Activated T-cell treated with anti-CD3 and anti-CD28 coated beads, Interleukin-2, amount 50 U/mL, for 4 hours (primary cell): ENCODE measurements at places on chromosomes 1 and 21. TPM values are rescaled to one million over a fixed set of nuclear protein-coding genes. Genes with fewer than 3 reads are reported as not detected.
A peak's percentile ranks its signal among the peaks of the same experiment; 100 is the strongest.

NCDN gene
- total RNA-seq, result 61.6 TPM

DNA sequence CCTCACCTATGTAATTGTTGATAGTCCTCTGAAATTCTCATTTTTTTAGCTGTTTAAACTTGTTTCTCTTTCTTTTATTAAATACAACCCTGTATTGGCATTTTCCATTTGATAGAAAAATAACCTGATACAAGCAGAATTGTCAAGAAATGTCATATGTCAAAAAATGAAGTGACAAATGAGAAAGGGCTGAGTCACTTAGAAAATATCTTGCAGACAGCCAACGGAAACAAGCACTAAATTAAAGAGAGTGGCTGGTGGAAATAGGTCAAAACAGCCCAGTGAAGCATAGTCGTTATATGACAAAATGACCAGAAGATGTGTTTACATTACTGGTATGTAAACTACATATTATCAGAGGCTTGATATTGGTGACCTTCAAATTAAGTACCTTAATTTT is 484.4 kb downstream of the PLA2G4A start:
- no peak for DNase-seq

DNA sequence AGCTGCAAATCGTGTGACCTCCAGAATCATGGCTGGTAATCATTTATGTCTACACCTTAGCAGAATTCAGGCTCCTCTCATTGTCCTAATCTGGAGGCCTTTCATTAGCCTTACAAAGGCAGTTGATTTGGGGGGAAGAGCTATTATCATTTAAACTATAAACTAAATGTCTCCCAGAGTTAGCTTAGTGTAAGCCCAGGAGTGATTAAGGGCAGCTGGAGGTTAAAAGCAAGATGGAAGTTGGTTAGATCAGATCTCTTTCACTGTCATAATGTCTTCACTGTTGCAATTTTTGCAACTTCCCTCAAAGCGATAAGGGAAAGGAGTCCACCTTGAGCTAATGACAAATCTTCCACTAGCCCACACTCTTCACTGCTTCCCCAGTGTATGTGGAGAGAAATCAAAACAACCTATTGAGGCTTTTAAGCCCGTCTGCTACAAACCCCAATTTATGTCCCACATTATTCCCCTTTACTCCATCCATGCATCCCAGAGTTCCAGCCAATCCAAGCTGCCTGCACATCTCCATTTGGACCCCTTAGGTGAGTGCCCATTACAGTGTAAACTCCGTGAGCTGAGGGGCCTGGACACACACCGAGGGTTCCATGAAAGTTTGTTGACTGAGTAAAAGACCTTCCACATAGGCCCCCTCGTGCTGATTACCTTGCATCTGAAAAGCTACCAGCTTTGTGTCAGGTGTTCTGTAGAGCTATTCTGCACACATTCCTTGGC is 61.5 kb upstream of the KLHDC7A start:
- no peak for DNase-seq

- DNase-seq, result no peak
These were observed 14.6 kb upstream of the TMEM61 start for GRCh38 chr1:54965624-54966340.

DNA sequence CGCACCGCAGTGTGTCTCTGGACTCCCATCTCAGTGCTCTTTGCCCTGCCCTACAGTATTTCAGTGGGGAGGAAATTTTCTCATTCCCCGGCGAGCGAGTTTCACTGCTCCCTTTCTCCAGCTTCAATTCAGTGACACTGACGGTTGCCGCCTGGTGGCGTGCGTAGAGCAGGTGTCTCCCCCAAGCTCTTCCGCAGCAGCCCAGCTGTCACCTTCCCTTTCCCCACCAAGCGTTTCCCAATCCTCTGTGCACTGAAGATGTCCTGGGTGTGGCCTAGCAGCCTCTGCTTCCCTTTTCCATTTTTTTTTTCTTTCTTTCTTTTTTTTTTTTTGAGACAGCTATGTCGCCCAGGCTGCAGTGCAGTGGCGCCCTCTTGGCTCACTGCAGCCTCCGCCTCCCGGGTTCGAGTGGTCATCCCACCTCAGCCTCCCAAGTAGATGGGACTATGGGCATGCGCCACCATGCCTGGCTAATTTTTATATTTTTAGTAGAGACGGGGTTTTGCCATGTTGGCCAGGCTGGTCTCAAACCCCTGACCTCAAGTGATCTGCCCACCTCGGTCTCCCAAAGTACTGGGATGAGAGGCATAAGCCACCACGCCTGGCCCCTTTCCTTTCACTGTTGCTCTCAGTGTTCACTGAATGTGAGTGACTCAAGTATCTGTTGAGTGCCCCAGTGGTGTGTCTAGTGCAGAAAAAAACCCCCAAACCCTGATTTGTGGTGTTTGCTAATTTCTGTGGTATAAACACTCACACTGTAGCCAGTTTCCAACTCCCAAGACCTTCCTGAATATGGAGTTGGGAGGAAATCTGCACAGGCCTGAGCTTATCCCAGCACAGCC is 30.1 kb downstream of the TNFRSF1B start:
- no peak for DNase-seq

CROCC gene
- total RNA-seq, result 20.0 TPM

DNA sequence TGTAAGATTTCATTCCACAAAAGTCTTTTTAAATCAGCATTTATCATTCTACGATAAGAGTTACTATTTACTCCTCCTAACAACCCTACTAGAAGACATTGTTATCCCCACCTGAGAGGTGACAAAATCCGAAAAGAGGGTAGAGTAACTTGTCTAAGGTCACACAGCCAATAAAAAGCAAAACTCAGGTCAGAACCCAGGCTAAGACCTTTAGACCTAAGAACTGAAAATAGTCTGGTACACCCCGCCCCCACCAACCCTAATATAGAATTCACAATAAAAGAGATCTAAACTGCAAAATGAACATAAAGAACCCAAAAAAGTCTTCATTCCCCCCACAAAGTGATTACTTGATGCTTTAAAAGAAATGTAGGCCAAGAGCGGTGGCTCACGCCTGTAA is 18.6 kb downstream of the COA7 start:
- no peak for DNase-seq

C8A gene
- total RNA-seq, result not detected

DNA sequence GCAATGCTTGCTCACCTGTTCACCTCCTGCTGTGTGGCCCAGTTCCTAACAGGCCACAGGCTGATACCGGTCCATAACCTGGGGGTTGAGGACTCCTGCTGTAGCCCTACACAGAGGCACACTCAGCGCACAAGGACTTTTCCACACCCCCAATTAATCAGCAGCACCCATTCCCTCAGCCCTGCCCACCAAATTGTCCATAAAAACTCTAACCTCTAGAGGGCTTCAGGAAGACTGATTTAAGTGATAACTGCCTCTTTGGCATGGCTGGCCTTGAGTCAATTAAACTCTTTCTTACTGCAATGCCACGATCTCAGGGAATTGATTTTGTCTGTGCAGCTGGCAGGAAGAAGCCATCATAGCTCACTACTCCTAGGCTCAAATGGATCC is 71.3 kb upstream of the MUTYH start:
- no peak for DNase-seq

GRCh38 chr1:202155478-202156021 is 4.9 kb downstream of the PTPN7 start:
- DNase-seq, result no peak

GRCh38 chr1:82177192-82177591 is 376.5 kb downstream of the ADGRL2 start:
- no peak for DNase-seq

DNA sequence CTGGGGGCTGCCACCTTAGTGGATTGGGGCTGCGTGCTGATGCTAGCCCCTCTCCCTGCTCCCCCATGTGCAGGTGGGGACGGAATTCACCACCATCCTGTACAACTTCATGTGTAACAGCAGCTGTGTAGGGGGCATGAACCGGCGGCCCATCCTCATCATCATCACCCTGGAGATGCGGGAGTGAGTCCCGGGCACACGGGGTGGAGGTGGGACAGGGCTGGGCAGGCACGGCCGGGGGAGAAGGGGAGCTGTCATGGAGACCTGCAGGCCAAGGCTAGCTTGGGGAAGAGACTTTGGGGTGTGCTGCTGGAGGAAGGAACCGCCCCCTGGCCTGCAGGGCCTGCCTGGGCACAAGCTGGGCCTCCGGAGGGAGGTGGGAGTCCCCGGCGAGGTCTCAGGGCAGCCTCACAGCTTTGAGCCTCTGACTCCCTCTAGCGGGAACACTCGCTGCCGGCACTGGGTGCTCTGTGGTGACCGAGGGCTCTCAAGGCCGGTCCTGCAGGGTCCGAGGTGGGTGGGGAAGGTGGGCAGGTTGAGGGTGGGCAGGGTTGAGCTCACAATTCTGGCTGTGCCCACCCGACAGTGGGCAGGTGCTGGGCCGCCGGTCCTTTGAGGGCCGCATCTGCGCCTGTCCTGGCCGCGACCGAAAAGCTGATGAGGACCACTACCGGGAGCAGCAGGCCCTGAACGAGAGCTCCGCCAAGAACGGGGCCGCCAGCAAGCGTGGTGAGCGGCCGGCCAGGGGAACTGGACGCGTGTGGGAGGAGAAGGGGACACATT is 25.0 kb upstream of the CCDC27 start:
- no peak for DNase-seq

- no peak for DNase-seq
These were observed 197.3 kb downstream of the MRPL39 start for GRCh38 chr21:25409978-25410377.

GRCh38 chr1:16903054-16903453 is 7.3 kb downstream of the RNU1-2 start:
- no peak for DNase-seq

DNA sequence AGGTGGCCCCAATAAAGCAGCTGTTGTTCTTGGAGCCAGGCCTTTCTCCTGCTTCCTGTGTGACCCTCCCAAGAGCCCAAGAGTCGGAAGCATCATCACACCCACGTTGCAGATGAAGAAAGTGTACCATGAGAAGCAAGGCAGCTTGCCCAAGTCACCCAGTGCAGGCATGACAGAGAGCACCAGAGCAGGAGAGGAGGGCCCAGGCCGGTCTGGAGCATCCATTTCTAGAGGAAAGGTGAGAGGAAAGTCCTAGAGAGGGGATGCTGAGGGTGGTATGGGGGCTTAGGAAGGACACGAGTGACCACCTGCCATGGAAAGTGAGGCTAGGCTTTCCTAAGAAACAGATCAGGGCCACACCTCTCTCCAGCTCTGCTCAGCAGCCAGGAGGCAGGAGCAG is 47.0 kb downstream of the C1orf198 start:
- no peak for DNase-seq

OLIG2 gene
- total RNA-seq, result not detected

DNA sequence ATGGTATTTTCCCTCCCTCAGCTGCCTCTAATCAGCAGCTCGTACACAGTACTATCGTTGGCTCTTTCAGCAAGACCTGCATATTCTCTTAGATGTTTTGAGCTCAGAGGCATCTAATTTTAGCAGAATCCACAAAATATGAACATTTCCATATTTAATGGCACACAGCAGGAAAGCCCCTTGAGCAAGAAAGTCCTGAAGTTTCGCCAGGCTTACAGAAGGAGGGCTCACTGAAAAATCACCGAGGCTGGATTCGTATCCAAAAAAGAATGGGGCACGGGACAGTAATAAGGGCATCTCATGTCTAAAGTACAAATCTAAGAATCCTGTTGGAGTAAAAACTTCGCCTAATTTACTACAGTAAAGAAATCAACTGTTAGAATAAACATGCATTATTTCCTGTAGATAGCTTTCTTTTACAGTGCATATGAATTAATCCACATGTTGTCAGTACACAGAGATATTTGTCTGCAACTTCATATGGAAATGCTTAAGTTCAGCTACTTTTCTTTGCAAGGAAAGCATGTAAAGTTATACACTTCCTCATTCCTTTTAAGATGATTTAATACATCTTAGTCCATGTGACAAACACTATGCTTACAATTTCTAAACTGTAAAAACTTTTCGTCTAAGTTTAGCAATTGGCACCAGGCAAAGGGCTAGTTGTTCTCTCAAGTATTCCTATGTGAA is 1205.3 kb upstream of the ADGRL4 start:
- no peak for DNase-seq

GRCh38 chr21:43362321-43362791 is 64.6 kb downstream of the SIK1 start:
- peak; percentile 76 for DNase-seq

SYT2 gene
- not detected for total RNA-seq

- DNase-seq, result no peak
These were observed 31.5 kb downstream of the RGS8 start for GRCh38 chr1:182652933-182653332.
